ENCODE measurements at places on chromosomes 5 and 9. TPM values are rescaled to one million over a fixed set of nuclear protein-coding genes. Genes with fewer than 3 reads are reported as not detected.

DNA sequence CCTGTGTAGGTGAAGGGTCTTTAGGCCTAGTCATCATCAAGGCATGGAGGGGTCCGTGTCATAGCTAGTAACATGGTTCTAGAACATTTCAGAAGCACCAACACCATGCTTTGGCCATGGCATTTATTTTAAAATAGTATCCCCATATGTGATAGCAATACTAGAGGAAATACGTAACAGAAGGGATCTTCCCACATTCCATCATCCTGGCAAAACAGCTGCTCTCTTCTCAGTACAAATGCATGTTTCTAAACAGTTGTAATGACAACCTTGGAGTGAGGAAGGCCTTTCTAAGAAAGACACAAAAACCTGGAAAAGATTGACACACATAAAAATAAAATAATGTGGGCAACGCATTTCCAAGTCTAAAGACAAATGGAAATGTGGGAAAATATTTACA, 97.6 kb downstream of the GADD45G start:
- DNase-seq = no peak

DNA sequence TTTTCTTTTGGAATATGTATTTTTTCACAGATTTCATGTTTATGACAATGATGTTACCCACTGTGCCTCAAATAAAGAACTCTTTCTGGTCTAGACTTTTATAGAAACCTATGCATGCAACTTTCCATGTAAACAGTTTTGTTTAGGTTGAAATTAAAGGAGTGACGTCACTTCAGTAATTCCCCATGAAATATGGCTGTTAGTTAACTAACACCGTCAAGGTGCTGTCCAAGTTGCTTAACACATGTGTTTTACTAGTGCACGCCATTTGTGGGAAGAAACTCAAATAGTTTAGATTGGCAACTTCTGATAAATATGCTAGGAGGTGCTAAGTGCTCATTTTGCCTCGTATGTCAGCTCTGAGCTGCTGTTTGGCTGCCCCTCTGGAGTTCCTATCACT, 102.2 kb downstream of the FBN2 start:
- DNase-seq = no peak

DNA sequence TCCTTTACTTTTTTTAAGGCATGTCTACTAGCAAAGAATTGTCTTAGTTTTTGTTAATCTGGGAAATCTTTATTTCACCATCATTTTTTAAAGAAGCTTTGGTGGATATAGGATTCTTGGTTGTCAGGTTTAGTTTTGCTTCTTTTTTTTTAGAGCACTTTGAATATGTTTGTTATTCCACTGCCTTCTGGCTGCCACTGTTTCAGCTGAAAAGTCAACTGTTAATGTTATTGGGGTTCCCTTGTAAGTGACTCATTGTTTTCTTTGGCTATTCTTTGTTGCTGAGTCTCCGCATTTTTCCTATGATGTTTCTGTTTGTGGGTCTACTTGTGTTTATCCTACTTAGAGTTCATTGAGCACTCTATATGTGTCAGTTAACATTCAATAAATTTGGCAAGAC, 44.4 kb downstream of the PHAX start:
- no peak for DNase-seq

DNA sequence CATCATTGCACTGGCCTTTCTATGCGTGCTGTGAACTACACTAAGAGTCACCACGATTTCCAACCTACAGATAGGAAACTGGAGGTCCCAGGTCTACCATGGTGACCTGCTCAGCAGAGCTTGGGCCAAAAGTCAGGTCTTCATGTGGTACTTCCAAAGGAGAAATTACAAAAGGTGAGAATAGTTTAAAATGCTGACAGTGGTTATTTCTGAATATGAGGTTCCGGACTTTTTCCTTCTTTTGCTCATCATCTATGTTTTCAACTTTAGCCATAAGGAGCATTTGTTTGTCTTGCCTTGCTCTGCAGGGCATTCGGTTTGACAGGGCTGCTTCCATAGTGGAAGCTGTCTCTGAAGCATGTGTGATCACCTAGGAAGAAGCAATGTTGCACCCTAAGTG, 282.1 kb upstream of the IRX1 start:
- no peak for DNase-seq

WDR31 gene
- total RNA-seq = 1.5 TPM

- DNase-seq = no peak
These were observed 287.7 kb downstream of the SLIT3 start for GRCh38 chr5:169013208-169013728.

BTNL3 gene
- not detected for total RNA-seq

GRCh38 chr5:138129347-138129746, 9.9 kb downstream of the NME5 start:
- DNase-seq = no peak
